ENCODE measurements at places on chromosomes 4 and X.

DNA sequence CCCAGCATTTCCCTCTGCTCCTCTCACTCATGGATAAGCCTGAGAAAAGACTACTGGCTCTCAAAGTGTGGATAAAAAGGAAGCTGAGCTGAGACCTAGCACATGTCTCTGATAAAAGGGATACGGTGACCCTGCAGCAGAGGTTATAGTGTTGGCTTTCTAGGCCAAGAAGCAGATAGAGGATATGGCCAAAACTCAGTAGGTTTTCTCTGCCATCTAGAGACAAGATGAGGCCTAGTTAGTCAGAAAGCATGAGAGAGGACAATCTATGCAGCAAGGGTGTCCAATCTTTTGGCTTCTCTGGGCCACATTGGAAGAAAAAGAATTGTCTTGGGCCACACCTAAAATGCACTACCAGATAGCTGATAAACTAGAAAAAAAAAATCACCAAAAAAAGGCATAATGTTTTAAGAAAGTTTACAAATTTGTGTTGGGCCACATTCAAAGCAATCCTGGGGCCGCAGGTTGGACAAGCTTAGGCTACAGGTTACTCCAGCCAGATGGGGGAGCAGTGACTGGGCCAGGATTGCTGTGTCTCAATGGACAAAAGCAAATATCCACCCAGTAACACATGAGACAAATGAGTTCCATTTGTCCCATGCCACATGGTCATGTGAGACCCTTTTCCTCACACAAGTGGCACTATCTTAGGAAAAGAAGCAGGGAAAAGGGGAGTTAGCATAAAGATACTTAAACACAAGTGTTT, 411.4 kb downstream of the INPP4B start:
- no peak for DNase-seq

DNA sequence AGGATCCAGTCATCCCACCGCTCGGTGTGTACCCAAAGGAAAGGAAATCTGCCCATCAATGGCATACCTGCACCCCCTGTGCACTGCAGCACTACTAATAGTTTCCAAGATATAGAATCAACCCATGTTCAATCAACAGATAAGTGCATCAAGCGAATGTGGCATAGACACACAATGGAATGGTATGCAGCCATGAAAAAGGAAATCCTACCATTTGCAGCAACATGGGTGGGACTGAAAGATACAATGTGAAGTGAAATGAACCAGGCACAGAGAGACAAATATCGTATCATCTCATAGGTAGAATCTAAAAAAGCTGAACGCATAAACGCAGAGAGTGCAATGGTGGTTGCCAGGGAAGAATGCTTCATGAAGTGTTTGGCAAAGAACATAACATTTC, 42.5 kb downstream of the DHRSX start:
- no peak for DNase-seq

DNA sequence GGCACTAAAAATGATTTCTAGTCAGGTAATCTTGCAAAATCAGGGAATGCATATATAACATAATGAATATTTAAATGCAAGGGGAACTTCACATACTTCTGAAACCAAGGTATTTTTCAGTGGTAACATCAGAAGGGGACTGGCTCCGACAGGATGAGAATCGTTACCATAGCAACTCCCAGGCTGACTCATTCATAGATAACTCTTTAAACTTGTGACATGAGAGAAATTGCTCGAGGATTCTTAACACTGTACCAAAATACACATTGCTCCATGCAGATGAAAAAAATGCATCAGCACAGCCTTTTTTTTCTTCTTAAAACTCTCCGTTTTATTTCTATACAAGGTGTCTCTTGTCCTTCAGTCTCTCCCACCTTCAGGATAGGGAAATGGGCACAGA, 114.3 kb downstream of the GABRB1 start:
- DNase-seq, result no peak

GRCh38 chr4:153573881-153574802, 108.0 kb downstream of the TMEM131L start:
- DNase-seq, result peak; percentile 3

DNA sequence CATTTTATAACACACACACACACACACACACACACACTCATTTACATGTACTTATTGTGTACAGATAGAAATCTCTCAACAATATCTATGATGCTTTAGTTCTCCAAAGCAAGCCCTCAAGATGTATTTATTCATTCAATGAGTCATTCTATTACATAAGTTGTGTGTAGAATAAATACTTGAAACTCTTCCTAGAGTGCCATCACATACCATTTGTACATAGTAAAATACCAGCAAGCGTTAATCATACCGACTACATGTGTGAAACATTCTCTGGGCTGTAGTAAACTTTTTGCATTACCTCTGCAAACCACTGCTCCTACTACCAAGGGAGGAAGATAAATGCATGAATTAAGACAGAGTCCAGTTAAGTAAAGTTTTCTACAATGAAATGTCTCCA, 70.9 kb downstream of the EPHA5 start:
- DNase-seq, result no peak

DNA sequence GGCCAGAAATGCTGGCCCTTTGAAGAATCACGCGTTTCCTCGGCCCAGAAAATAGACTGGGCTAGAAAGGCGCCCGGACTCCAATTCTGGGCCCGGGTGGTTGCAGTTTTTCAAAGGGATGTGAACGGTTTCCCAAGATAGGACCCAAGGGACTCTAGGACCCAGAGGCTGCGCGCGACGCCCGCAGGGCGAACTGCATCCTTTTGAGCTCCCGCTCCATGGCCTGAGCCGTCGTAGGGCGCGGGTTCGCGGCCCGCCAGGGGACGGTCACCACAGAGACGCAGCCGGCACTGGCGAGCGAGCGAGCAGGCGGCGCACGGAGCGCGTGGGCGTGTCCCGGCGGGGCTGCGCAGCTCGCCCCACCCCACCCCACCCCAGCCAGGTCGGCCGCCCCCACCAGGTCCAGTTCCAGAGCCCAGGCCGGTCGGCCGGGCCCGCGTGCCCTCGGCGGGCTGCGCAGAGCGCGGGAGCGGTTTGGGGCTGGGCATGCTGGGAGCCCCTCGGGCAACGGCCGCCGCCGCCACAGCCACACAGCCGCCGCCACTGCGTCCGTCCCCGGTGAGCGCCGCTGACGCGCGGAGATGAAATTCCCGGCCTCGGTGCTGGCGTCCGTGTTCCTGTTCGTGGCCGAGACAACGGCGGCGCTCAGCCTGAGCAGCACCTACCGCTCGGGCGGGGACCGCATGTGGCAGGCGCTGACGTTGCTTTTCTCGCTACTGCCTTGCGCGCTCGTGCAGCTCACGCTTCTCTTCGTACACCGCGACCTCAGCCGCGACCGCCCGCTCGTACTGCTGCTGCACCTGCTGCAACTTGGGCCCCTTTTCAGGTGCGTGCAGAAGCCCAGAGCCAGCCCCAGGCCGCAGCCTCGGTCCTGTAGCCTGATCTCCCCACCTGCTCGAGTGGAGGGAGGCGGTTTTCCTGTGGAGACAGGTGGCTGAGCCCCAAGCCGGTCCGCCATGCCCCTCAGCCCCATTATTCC, at the start of gene XK:
Gene XK (plus strand): TSS at position 411 of the 979 bp plus-strand sequence. CDS start 171 bp downstream, at position 582.
- DNase-seq, result peak; percentile 9

- no peak for DNase-seq
Measured at GRCh38 chr4:105361053-105361452, 112.8 kb downstream of the PPA2 start.

- no peak for DNase-seq
Measured at GRCh38 chrX:154890990-154891639, 5.0 kb downstream of the F8A1 start.

GRCh38 chr4:120841580-120841979, 80.9 kb downstream of the PRDM5 start:
- DNase-seq, result no peak

GRCh38 chr4:116923389-116923788, 162.0 kb downstream of the TRAM1L1 start:
- no peak for DNase-seq

DNA sequence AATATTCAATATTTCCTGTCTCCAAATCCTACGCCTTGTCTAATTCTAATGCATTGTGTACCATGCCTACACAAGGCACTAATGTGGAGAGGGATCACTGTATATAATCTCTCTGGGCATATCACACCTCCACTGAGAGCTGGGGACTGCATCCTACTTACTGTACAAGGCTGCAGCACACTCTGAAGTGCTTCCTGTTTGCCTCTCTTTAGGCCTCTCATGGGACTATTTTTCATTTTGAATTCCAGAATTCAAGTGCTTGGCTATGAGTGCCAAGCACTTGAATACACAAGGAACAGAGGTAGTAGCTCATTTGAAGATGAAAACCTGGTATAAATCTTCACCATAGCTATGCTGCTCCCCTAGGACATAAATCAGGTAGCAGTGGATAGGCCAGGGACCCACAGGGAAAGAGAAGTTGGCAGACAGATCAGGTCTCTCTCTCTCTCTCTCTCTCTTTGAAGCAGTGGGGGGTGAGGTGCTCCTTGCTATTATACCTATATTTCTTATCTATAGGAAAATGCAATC, 229.7 kb upstream of the MBNL3 start:
- DNase-seq, result no peak
